Stimulated activated naive B cell treated with anti-CD40 and anti-IgM and Interleukin-4, amounts not matched to agents 10 μg/mL and 1 μg/mL and 100 μg/mL, for 72 hours (primary cell): ENCODE measurements at places on chromosomes 1 and 21.
A peak's percentile ranks its signal among the peaks of the same experiment; 100 is the strongest.

GRCh38 chr1:184212649-184213314 is 161.3 kb downstream of the TSEN15 start:
- H3K4me3 ChIP-seq, result no peak overlapping the region
- H3K27ac ChIP-seq, result peak overlapping the region; percentile 3
- H3K4me1 ChIP-seq, result peaks cover 11% of the 10 kb centered on the region

GRCh38 chr1:186307445-186307844 is 67.6 kb downstream of the TPR start:
- H3K36me3 ChIP-seq, result peaks cover 7% of the 10 kb centered on the region
- H3K27ac ChIP-seq, result peak overlapping the region; percentile 32

DNA sequence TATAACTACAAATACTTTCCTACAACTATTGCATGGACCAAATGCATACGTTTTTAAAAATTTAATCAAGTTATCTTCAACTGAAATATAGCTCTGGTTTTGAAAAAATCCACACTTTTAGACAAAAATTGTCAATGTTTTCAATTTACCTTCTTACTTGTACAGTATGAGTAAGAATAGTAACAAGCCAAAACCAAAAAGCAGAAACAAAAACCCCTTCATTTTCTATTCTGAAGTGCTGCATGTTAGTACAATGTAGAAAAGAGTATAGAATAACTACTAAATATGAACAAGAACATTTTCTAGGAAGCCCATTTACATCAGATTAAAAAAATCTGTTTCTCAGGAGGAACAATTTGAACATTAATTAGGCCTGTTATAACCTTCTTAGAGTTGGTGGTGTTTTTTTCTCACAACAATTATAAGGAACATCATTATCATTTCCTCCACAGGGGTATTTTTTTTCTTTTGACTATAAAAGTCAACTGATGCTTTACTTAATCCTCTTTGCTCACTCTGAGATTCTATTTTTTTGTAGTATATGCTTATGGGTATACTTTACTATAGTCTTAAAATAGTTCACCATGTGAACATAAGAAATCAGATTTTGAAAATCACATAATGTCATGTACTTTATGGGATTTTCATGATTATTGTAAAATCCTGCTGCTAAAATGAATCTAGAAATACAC is 475.4 kb downstream of the PTBP2 start:
- peaks cover 22% of the 10 kb centered on the region for H3K36me3 ChIP-seq
- no peaks in the 10 kb centered on the region for H3K27me3 ChIP-seq
- H3K4me3 ChIP-seq, result no peak overlapping the region
- H3K4me1 ChIP-seq, result peaks cover 4% of the 10 kb centered on the region
- no peak for DNase-seq
- H3K27ac ChIP-seq, result peak overlapping the region; percentile 7

DNA sequence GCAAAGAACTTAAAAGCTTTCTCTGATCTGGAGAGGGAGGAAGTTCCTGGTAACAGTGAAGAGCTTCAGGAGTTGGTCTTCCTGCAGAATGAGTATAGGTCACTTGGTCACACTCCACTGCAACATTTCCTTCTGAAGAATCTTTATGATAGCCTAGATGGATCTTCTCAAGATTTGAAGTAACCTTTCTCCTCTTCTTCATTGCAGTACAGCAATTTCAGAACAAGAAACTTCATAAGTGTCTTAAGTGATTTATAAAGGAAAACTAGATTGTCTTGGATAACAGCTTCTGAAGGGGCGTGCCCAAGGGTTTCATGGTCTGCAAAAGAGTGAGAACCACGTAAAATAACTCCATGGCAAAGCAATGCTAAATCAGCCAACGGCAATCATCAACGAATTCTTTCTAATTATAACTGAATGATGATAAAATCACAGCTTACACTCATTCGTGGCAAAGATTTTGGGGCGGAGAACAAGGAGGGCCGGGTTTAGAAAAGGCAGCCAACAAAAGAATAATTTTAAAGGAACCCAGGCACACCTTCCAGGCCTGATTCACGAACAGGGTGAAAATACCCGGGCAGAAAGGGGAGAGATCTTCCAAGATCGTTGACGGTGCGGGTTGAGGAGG is 53.9 kb upstream of the ASPM start:
- no peaks in the 10 kb centered on the region for H3K27me3 ChIP-seq
- DNase-seq, result no peak
- H3K4me3 ChIP-seq, result peak overlapping the region; percentile 90
- H3K27ac ChIP-seq, result peak overlapping the region; percentile 92
- H3K36me3 ChIP-seq, result peaks cover 4% of the 10 kb centered on the region

GRCh38 chr1:212917858-212918257 is 32.5 kb upstream of the VASH2 start:
- peaks cover 8% of the 10 kb centered on the region for H3K4me1 ChIP-seq
- no peaks in the 10 kb centered on the region for H3K36me3 ChIP-seq
- peaks cover 28% of the 10 kb centered on the region for H3K27me3 ChIP-seq

- peaks cover 4% of the 10 kb centered on the region for H3K27me3 ChIP-seq
- no peaks in the 10 kb centered on the region for H3K36me3 ChIP-seq
- peaks cover 6% of the 10 kb centered on the region for H3K4me1 ChIP-seq
- H3K4me3 ChIP-seq, result no peak overlapping the region
- no peak for DNase-seq
These were observed 72.7 kb downstream of the RPE65 start for GRCh38 chr1:68377098-68377497.

DNA sequence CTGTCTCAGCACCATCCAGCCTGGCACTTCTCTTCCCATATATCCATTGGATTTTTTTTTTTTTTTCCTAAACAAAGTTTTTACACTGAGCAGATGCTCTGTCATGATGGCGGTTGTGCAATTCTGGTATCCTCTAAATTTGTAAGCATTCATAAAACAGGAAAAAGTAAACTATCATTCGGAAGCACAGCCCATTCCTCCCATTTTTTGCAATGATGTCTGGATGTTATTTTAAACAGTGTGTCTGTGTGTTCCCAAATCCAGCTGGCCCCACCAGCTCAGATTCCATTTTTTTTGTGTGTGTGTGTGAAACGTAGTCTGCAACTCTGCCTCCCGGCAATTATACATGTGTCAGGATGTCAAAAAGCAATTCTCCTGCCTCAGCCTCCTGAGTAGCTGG is 33.5 kb downstream of the PDPN start:
- H3K4me3 ChIP-seq, result no peak overlapping the region
- no peak overlapping the region for H3K27ac ChIP-seq
- H3K4me1 ChIP-seq, result no peaks in the 10 kb centered on the region
- H3K27me3 ChIP-seq, result peaks cover 48% of the 10 kb centered on the region
- no peaks in the 10 kb centered on the region for H3K36me3 ChIP-seq
- DNase-seq, result no peak

GRCh38 chr1:23927097-23927496 is 13.9 kb upstream of the CNR2 start:
- no peaks in the 10 kb centered on the region for H3K27me3 ChIP-seq
- H3K27ac ChIP-seq, result no peak overlapping the region
- H3K36me3 ChIP-seq, result no peaks in the 10 kb centered on the region
- no peak for DNase-seq
- peaks cover 13% of the 10 kb centered on the region for H3K4me1 ChIP-seq

DNA sequence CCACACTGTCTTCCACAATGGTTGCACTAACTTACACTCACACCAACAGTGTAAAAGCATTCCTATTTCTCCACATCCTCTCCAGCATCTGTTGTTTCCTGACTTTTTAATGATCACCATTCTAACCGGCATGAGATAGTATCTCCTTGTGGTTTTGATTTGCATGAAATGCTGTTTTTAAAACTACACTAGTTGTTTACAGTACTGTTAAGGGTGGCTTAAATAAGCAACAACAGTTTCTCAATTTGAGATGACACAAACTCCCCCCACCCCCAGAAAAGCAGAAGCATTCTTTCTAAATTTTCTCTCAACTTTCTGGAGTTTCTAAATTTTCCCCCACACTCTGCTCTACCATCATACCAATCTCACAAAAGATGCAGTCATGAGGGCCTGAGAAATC is 7.1 kb upstream of the SLAMF7 start:
- H3K4me1 ChIP-seq, result peaks cover 26% of the 10 kb centered on the region
- peaks cover 30% of the 10 kb centered on the region for H3K36me3 ChIP-seq
- H3K27ac ChIP-seq, result peak overlapping the region; percentile 48
- no peak overlapping the region for H3K4me3 ChIP-seq
- no peaks in the 10 kb centered on the region for H3K27me3 ChIP-seq
- no peak for DNase-seq

- no peaks in the 10 kb centered on the region for H3K27me3 ChIP-seq
- H3K4me3 ChIP-seq, result no peak overlapping the region
- peak overlapping the region; percentile 84 for H3K27ac ChIP-seq
- H3K36me3 ChIP-seq, result no peaks in the 10 kb centered on the region
- H3K4me1 ChIP-seq, result peaks cover 90% of the 10 kb centered on the region
These were observed 17.0 kb upstream of the MACF1 start for GRCh38 chr1:39187275-39188046.

DNA sequence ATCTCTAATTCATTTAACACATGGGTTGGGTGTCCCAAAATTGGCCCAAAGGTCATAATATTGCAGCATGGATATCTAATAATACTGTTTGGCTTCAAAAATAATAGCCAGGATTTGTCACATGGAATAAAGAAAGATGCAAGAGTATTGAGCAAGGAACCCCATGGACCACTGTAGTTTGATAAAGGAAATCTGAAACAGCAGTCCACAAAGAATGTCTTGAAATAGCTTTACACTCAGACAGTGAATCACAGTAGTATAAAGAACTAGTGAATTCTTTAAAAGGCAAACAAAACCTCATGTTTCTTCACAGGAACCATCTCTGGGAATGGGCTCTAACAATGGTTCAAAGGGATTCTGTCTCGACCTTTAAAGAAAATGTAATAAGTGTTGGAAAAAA is 576.1 kb upstream of the ZRANB2 start:
- no peaks in the 10 kb centered on the region for H3K36me3 ChIP-seq
- H3K4me1 ChIP-seq, result no peaks in the 10 kb centered on the region
- no peak overlapping the region for H3K27ac ChIP-seq
- no peak overlapping the region for H3K4me3 ChIP-seq

DNA sequence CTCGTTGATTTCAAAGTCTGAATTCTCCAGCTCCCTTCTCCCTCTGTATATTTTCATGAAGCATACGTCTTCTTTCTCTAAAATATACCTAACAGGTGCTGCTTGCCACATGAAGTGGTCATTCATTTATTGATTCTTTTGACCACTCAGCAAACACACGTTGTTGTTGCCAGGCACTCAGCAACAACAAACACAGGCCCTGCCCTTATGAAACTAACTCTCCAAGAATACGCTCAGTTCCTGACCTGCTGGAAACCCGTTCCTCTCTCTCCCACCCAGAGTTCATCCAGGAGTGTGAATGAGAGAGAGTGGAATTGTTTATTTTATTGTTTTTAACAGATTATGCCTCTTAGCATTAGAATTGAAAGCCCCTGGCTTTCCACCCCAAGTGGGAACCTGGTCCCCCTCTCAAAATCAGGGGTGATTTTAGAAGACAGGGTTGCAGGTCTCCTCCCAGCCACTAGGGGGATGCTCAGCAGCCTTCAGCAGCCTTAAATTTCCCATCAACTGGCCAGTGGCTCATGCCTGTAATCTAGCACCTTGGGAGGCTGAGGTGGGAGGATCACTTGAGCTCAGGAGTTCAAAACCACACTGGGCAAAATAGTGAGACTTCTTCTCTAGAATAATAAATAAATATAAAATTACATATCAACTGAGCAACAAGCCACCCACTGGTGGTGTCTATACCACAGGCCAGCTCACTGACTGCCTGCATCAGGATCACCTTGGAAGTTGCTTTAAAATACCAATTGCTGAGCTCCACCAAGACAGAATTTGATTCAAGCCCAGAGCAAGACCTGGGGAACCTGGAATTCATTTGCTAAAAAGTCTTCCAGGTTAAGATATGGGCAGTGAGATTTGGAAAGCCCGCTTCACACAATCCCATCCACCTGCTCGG is 181.0 kb upstream of the KLHDC7A start:
- no peak overlapping the region for H3K27ac ChIP-seq
- H3K4me1 ChIP-seq, result no peaks in the 10 kb centered on the region
- H3K4me3 ChIP-seq, result no peak overlapping the region
- no peak for DNase-seq

DNA sequence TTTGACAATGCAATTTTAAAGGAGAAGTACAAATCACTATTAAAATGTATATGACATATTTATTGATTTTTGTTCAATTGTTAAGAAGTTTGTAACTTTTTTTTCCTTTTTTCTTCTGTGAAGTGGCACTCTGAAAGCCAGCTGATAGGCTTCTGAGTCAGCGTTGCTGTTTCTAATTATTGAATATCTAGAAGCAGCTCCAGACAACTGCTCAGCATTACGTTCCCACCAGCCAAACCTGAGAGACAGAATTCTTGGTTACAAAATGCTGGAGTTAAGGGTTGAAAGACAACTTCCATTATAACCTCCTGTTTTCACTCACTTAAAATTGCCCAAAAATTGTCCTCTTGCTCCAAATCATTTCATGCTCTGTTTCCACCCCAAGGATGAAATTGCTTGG is 31.4 kb upstream of the LMX1A start:
- H3K36me3 ChIP-seq, result no peaks in the 10 kb centered on the region
- H3K4me3 ChIP-seq, result no peak overlapping the region
- no peak for DNase-seq
- H3K27ac ChIP-seq, result no peak overlapping the region
- peaks cover 65% of the 10 kb centered on the region for H3K27me3 ChIP-seq
- H3K4me1 ChIP-seq, result peaks cover 7% of the 10 kb centered on the region

DNA sequence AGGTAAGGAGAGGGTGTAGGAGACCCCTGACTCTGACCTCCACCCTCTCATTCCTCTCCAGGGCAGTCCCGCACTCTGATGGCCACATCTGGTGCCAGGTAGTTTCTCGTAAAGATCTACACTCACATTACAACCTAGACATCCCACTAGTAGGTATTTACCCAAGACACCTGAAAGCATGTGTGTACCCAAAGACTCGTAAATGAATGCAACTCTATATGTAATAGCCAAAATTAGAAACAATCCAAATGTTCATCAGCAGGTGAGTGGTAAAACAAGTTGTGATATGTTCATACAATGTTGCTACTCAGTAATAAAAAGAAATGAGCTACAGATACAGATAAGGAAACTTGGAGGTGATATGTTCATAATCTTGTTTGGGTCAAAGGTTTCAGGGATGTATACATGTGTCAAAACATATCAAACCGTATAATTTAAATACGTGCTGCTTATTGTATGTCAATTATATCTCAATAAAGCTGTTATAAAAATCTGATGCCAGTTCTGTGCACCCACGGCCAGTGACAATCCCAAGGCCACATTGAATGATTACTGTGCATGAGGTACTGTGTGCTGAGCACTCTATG is 37.8 kb upstream of the SLC2A1 start:
- no peak overlapping the region for H3K4me3 ChIP-seq
- H3K4me1 ChIP-seq, result peaks cover 9% of the 10 kb centered on the region
- no peaks in the 10 kb centered on the region for H3K27me3 ChIP-seq
- no peaks in the 10 kb centered on the region for H3K36me3 ChIP-seq
- no peak for DNase-seq

DNA sequence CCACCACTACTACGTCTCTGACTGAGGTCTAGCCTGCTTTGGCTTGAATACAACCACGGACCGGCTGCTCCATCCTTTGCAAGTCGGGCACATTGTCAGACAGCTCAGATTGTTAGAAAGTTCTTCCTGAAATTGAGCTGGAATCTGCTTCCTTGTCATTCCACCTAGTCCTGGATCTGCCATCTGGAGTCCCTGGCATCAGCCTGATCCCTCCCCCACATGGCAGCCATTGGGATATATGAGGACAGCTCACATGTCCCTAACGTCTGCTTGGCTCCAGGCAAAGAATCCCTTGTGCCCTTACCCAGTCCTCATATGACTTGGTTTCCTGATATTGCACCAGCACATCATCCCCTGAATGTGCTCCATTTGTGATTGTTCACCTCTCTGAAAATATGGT is 56.3 kb upstream of the SYT6 start:
- no peak for DNase-seq
- peaks cover 45% of the 10 kb centered on the region for H3K27me3 ChIP-seq
- no peaks in the 10 kb centered on the region for H3K4me1 ChIP-seq
- H3K36me3 ChIP-seq, result no peaks in the 10 kb centered on the region
